ENCODE measurements at places on chromosomes 6 and 20.

- DNase-seq, result no peak
These were observed 77.0 kb upstream of the SGK1 start for GRCh38 chr6:134394905-134395304.

- DNase-seq, result no peak
These were observed 45.8 kb upstream of the ARID1B start for GRCh38 chr6:156731396-156731795.

GRCh38 chr6:13539572-13539971 is 34.8 kb upstream of the SIRT5 start:
- no peak for DNase-seq

DNA sequence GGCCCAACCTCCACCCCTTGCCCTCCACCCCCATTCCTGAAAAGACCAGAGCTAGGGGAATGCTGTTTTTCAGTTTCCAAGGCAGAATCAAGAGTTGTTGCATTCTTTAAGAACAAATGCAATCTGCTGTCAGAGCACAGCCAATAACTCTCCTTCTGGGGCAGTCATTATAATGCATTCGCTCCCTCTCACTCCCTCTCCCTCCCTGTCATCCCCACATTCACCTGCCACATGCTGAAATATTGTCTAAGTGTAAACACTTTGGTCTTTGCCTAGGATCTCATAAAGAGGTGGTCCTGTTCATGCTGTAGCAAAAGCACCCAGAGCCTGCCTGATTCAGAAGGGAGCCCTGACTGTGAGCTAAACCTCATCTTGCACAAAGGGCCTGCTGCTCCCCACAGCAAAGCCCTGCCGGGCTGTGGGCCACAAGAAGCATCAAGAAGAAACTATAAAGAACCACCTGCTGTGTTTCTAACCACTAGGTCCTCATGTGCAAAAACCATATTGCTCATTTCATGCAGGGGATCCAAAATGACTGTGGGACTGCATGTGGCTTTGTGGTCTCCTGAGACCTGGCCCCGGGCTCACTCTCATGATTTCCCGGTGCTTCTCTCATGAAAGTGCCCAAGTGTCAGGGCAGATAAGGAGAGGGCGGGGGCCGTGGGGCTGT is 85.6 kb downstream of the GPR6 start:
- no peak for DNase-seq

DNA sequence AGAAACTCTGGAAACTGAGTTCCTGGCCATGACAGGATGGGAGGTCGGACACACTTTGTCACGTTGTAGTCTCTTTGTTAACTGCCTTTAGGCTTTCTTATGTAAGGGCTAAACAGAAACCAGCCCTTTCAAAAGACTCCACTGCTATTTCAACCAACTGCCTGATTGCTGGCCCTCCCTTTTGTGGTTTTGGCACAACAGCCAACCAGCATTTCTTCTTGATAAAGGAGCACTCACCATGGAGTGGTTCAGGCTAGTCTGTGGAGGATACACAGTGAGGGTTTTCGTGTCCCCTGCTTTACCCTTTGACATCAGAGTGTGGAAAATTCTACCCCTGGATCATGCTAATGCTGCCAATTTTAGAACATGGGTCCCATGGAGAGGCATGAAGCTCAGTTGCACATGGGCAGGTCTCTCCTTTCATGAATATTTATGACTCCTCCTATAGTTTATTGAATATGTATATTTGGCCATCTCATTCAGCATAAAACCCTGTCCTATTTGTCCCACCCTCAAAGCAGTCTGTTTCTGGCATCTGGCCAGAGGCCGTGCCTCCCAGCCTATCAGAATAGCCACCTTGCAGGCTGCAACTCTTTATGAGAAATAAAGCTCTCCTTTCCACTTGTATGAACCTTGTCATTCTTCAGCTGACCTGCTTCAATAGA is 148.3 kb downstream of the HS3ST5 start:
- no peak for DNase-seq

- no peak for DNase-seq
These were observed 210.6 kb upstream of the PLCB4 start for GRCh38 chr20:8858181-8858787.

- DNase-seq, result no peak
These were observed 45.5 kb downstream of the TTI1 start for GRCh38 chr20:37987602-37988290.

Measured in AG04450 (cell line).